ENCODE measurements at places on chromosomes 13 and 19.

GRCh38 chr13:94917824-94918223, 205.5 kb upstream of the SOX21 start:
- DNase-seq: no peak

DNA sequence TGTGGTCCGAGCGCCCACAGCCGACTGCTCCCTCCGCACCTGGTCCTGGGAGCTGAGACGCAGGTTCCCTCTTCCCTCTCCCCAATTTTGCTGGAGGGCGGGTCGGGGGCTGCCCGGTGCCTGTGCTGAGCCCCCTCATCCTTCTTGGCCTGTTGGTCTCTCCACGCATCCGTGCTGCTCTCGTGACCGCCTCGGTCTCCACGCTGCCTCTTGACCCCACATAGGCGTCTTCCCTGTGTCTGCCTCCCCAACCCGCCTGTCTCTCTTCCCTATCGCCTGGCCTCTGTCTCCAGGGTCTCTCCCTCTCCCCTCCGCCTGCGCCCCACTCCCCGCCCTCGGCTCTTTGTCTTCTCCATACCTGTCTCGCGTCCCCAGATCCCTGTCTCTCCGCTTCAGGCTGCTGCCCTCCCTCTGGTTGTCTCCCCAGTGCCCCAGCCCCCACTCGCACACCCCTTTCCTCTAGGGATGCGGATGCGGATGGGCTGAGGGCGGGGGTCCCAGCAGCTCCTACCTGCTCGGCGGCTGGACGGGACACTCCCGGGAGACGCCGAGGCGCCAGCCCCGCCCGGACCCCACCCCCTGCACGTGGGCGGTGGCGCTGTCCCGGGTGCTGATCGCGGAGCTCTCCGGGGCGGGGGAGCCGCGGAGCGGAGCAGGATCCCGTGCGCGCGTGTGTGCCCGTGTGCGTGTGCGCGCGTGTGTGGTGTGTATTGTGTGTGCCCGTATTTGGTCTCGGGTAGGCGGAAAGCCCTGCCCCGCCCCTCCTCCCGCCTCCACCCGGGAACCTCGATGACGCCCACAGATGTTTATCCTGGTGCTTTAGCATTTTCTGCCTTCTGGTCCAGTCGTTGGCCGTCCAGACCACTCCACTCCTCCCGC, at the start of gene SYT5:
Gene SYT5, minus strand, starts transcription at position 684 of the 879 bp plus-strand sequence. CDS start 1,248 bp downstream, outside the sequence.
- peak; percentile 58 for DNase-seq

DNA sequence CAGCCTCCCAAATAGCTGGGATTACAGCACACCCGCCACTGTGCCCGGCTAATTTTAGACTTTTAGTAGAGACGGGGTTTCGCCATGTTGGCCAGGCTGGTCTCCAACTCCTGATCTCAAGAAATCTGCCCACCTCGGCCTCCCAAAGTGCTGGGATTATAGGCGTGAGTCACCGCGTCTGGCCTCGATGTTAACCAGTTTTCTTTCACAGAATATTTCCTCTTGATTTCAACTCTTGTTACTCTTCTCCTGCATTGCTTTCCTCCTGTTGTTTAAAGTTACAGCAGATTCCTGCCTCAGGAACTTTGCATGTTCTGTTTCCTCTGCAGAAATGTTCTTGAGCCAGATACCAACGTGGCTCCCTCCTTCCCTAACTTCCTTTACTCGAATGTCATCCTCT, 3.7 kb upstream of the PEX11G start:
- DNase-seq: no peak

DNA sequence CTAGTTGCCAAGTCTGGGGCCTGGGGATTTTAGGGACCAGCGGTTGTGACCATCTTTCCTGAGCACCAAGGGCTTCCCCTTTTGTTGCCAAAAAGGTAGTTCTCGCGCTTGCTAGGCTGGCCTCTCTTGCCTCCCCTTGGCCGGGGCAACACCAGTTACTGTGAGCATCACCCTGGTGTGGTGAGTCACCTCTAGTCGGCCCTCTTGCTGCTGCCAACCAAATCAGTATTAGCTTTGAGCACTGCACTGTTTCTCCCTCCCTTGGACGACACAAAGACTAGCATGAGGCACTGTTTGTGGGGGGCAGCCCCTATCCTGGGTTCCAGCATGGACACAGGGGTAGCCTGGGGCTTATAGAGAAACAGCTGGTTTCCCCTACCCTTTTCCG, 6.9 kb downstream of the SYDE1 start:
- DNase-seq: no peak

- DNase-seq: no peak
Observed at GRCh38 chr13:48437371-48437770, 24.5 kb upstream of the LPAR6 start.

- DNase-seq: no peak
Observed at GRCh38 chr13:62209529-62209928, 793.9 kb upstream of the PCDH20 start.

GRCh38 chr19:1428738-1429391, 9.3 kb upstream of the RPS15 start:
- DNase-seq: no peak

GRCh38 chr13:95411428-95412040, 110.3 kb upstream of the ABCC4 start:
- no peak for DNase-seq

GRCh38 chr19:3160219-3160618, 18.4 kb upstream of the S1PR4 start:
- DNase-seq: no peak

- no peak for DNase-seq
Observed at GRCh38 chr19:11434703-11435056, 241 bp downstream of the ODAD3 start.

Measured in T-helper 9 cell (primary cell).